ENCODE measurements at places on chromosomes 5 and 9.

GRCh38 chr9:102855641-102856040 lies 139.5 kb upstream of the CYLC2 start:
- no peak for DNase-seq

DNA sequence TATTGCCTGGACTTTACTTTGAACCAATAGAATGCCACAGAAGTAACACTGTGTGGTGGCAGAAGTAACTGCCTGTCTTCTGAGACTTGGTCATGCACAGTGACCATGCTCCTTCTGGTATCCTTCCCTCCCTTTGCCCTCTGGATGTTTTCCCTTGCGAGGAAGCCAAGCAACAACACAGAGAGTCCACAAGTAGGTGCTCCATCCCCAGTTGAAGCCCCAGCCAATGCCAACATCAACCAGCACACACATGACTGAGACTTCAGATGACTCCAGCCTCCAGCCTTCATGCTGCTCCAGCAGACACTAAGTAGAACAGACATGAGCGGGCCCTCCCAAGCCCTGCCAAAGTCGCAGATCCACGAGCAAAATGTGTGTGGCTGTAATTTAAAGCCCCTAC lies 129.6 kb downstream of the EPB41L4A start:
- DNase-seq = no peak

DNA sequence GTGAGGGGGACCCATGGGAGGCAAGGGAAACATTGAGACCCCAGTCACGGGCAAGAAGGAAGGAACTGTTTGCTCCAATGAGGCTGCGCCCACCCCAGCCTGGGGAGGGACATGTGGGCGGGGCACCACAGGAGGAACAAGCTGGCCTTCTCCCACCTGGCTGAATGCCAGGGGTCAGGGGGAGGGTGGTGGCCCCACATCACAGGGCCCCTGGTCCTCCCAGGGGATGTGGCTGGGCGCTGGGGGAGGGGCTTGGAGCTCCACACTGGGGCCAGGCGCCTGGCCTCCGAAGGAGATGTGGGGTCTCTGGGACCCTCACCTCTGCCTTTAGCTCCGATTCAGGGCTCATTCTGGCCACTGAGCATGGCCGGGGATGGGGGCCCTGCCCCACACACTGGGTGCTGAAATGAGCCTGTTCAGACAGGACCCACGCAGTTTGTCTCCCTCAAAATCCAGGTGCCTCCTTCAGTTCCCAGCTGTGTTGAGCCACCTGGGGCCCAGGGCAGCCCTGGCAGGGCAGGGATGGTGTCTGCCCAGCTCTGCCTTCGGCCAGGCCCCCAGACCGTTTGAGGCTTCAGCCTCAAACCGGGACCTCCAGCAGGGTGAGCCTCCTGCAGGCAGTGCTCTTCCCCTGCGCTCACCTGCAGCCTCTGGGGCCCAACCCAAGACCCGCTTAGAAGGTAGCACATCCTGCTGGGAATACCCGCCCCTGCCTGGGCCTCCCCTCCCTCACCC lies 33.2 kb upstream of the NOTCH1 start:
- DNase-seq = no peak

DNA sequence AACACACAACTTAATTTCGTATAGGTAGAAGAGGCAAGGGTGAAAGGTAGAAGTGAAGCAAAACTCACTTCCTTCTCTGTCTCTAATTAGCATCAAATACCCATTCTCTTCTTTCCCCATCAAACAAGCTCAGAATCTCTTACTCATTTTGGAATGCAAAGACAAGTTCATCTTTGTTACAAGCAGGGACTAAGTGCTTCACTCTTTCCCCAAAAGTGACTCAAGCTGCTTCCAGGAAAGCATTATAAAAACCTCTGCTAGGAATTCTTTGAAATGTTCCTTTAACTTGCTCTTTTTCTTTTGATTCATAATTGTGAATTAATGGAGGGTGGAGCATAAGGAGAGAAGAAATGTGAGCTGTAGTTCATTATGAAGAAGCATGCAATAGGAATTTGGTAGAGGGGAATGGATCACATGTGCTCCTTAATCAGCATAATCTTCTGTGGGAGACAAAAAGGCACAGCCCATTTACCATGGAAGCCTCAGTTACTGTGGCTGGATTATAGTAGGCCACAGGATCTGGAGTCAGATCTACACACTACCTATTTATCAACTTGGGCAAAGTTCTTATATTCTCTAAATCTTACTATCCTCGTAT lies 109.5 kb upstream of the DPYSL3 start:
- DNase-seq = no peak

DNA sequence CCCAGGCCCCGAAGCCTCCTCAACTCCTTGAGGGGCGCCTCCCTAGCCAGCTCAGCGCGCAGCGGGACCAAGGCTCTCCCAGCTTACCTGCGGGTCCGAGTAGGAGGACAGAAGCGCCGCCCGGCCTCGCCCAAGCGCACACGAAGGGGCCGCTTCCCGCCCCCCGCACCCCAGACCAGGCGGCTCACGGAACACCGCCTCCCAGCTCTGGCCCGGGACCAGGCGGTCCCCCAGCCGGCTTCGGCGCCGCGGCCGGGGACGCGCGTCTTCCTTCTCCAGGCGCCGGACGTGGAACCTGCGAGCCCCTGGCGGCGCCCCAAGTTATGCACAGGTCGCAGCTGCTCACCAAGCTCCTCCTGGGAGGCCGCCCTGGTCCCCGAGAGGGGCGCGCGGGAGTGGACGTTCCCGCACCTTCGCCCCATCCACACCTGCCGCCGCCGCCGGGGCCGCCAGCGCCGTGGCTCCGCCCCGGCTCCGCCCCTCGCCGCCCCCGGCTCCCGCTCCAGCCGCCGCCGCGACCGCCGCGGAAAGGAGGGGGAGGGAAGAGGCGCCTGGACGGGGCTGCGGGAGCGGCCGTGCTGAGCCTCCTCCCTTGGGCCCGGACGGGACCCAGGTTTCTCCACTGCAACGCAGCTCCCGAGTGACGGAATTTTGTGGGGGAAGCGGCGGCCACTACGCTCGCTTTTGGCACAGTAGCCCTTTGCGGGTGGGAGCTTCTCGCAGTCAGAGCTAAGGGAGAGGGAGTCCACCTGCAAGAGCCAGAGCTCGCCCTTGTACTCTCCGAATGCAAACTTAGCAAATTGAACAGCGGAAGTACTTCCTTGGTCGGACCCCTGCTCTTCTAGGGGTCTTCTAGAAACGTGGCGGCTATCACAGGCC lies 77.5 kb upstream of the IFNE start:
- DNase-seq = peak; percentile 46

- DNase-seq = no peak
These were observed 9.7 kb upstream of the CLPTM1L start for GRCh38 chr5:1354576-1354975.

DNA sequence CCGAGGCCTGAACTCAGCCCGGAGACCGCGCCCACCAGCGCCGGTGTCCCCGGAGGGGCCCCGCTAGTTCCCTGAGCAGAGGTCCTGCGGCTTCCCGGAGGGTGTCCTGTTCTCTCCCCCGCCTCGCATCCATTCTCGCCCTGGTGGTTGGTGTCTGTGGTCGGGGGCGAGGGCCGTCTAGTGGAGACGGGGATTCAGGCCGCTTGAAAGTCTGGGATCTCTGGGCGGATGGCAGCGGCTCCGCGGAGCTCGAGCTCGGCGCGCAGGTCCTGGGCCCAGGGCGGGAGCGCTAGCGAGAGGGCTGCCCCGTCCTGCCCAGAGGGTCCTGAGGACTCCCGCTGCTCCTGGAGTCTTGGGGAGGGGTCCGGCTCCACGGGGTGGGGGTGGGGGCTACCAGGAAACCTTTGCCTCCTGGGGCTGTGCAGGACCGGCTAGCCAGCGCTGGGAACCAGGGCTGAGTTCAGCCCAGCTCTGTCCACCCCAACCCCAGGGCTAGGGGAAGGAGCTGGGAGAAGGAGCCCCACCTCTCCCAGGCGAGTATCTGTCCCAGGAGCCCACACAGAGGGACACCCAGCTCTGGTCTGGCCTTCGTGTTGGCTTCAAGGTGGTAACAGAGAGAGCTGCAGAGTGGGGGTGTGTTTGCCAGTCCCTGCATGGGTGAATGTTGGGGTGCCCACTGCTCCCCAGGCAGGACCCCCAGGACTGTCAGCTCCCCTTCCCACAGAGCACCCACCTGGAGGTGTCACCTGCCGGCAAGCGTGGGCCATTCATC lies 4.0 kb downstream of the TOR4A start:
- DNase-seq = no peak

- DNase-seq = no peak
These were observed 181.0 kb upstream of the CLINT1 start for GRCh38 chr5:158039911-158040347.

DNA sequence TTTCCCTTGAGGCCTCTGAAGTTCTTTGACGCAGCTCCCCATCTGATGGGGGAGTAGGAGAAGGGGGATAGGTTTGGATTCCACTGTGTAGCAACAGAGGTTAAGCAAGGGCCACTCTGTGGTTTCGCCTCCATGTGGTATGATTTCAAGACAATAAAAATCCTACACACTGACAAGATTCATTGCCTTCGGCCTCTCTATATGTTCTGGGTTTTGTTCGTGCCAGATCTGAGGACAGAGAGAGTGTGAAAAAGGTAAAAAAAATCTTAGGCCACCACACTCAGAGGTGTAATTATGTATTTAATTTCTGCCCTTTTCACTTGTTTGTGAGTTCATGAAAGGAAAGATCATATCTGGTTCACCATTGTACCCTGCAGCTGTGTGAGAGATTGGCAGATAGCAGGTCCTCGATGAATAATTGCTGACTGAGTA lies 715.2 kb upstream of the ZNF608 start:
- DNase-seq = peak; percentile 60
